ENCODE measurements at places on chromosomes 7 and 10.

- no peak for DNase-seq
Measured at GRCh38 chr10:19958787-19959186, 142.6 kb downstream of the PLXDC2 start.

- DNase-seq, result no peak
Measured at GRCh38 chr10:70175516-70175915, 5.2 kb upstream of the SAR1A start.

- DNase-seq, result no peak
Measured at GRCh38 chr10:66649626-66650025, 276.2 kb upstream of the LRRTM3 start.

GRCh38 chr7:143429770-143430698 lies 13.2 kb upstream of the TAS2R60 start:
- DNase-seq, result no peak

GRCh38 chr10:21724020-21724589 lies 190.1 kb downstream of the MLLT10 start:
- DNase-seq, result no peak

- no peak for DNase-seq
Measured at GRCh38 chr7:121621937-121622336, 225.8 kb upstream of the FAM3C start.

DNA sequence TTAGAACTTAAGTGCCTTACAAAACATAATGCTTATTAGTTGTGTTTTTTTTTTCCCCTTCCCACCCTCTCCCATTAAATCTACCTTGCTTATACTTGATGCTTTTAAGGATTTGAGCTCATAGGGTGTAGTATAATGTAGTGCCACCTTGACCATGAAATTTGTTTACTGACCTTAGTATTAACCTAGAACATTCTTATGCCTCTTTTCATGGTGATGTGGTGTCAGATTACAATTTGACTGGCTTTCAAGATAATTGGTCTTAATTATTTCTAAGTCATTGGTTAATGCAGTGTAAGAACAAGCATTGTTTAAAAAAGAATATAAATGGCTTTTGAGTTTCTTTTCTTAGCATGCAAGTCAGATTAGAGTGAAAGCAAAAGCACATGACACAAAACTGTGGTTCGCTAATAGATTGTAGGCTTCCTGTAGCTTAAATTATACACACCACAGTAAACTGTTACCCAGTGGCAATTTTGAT lies 61.8 kb downstream of the ADD3 start:
- no peak for DNase-seq
